ENCODE measurements at places on chromosomes 7 and 10. TPM values are rescaled to one million over a fixed set of nuclear protein-coding genes. Genes with fewer than 3 reads are reported as not detected.

DNA sequence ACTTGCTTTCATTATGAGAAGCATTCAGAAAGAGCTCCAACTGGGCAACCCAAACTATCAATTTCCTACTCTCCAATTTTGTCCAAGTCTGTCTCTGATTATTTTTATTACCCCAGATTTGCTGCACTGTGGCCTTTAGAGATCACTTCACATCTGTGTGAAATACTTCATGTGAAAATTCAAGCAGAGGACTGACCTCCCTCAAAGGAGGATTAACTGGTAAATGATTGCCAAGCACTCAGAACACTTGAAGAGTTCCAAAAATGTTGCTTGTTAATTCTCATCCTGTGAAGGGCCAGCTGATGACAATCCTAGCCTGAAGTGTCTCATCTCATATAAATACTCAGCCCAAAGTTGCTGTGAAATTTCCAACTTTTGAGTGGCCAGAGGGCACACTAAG is 182.8 kb upstream of the DGKB start:
- peak; percentile 39 for DNase-seq

DNA sequence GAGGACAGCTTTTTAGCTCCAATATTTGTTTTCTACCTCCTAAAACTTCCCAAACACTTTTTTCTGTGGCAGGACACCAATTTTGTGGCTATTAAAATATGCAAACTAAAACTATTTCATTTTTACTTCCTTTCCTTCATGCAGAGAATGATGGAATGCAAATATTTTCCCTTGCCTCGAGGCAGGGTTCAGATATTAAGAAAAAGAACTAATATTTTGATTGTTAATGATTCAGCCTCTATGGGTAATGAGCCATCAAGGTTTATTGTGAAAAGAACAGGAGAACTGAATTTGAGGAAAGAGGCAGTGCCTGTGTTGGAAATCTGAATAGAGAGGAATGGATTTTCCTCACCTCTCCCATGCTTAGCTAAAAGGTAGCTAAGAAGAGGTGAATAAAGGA is 43.1 kb upstream of the CASD1 start:
- DNase-seq = no peak

DNA sequence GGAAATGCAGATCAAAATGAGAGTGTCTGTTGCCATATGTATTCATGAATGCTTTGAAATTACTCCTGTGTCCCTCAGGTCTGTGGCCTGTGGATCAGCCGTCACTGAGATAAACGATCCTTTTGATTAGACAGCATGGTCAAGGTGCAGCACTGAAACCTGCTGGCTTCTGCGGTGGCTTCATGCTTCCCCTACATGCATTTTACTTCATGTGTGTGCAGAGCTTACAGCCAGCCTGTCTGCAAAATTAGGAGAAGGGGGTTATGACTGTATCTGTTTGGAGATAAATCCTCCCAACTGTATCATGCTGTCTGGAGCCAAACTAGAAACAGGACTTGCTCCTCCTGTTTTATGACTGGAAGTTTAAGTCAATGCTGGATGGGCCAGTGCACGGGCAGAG is 71.0 kb upstream of the PLPP4 start:
- no peak for DNase-seq

The TMEM270 gene
- not detected for total RNA-seq

DNA sequence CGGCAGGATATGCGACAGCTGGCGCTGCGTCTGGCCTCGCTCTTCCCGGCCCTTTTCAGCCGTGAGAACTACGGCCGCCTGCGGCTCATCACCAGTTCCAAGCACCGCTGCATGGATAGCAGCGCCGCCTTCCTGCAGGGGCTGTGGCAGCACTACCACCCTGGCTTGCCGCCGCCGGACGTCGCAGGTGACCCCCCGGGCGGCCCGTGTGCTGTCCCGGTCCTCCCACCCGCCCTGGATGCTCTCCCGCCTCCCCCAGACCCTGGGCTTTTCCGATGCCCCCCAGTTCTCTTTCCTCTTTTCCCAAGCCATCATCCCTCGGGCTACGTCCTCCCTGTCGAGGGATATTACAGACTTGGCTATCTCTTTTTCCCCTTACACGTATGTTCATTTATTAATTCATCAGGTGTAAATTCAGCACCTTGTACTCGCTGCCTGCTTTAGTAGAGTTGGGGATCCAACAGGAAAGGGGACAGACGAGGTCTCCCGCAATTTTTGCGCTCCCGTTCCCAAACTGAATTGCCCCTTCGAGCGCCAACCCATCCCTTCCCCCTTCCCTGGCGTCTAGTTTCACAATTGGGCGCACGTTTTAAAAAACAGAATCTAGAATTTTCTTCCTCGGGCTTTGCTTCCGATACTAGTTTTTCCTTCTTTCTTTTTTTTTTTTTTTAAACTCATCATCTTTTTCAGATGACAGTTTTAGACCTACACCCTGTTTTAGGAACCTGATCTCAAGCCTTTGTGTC is 846 bp downstream of the MINPP1 start:
- DNase-seq = no peak

DNA sequence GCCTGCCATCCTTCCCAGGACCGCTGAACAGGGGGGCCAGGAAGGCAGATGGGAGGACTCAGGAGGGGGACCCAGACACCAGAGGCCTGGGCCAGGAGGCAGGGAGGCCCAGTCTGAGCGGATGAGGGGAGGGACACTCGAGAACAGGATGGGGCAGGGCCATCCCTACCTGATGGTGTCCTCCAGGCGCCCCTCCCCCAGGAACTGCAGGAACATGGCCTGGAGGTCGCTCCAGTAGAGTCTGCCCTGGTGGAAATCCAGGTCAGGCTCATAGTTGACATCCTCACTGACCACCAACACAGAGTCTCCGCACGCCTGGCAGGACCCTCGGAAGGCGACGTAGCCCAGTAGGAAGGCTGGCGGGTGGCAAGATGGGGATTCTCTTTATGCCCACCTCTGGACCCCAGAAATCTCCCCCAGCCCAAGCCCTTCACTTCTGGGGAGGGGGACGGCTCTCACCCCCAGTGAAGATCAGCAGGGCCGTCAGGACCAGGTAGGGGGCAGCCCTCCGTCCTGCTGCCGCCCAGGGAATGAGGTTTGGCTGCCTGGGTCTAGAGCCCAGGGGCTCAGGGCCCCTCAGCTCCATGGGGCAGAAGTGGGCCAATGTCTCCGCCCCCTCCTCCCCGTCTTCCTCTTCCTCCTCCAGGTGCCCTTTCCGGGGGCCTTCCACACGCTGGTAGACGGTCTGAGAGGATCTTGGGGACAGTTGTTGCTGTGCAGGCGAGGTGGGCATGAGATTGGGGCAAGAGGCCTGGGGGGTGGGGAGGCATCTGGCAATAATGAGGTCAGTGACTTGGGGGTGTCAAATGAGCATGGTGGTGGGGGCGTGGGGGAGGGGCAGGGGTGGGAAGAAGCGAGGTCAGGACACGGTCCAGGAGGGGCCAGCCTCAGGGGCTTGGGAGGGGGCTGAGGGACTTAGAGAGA is 573 bp downstream of the TFR2 start:
- DNase-seq = no peak

The SPDYE9 gene
- 0.10 TPM for total RNA-seq

- no peak for DNase-seq
These were observed 429.2 kb upstream of the ETV1 start for GRCh38 chr7:14418633-14419032.

The RAB18 gene
- total RNA-seq = 56.3 TPM

All from skin of body (tissue), 3 donors.